ENCODE measurements at places on chromosomes 5 and 9.

GRCh38 chr5:178394074-178394473, 161.5 kb upstream of the PHYKPL start:
- DNase-seq, result no peak

- DNase-seq, result peak; percentile 26
Observed at GRCh38 chr5:4058899-4059298, 463.3 kb downstream of the IRX1 start.

- no peak for DNase-seq
Observed at GRCh38 chr5:157167214-157167621, 1.2 kb upstream of the GARIN3 start.

- no peak for DNase-seq
Observed at GRCh38 chr9:116331241-116331640, 177.7 kb downstream of the PAPPA start.

DNA sequence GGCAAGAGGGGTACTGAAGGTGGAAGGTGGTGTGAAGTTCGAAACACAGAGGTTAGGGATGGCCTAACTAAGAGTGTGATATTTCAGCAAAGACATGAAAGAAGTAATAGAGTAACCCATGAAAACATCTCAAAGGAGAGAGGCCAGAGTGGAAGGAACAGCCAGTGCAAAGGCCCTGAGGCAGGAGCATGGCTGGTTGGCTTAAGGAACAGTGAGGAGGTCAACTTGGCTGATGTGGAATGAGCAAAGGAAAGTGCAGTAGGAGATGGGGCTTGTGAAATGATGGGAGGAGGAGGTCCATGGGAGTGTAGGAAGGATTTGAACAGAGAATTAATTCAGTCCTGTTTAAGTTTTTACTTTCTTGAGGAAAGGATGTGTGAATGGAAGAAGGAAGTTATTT, 178.3 kb upstream of the ZNF608 start:
- DNase-seq, result no peak

DNA sequence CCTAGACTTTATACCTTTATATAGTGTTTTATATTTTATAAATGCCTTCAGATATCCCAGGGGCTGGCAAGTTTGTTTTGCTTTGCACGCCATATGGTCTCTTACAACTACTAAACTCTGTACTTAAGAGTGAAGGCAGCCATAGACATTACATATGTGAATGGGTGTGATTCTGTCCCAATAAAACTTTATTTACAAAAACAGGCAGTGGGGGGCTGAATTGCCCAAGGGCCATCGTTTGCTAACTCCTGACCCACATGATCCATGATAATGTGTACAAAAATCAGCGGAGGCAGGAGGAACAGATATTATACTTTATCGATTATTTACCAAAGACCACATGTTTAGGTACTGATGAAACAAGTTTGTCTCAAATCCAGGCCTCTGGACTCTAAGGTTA, 35.8 kb upstream of the ISCA1 start:
- no peak for DNase-seq

- no peak for DNase-seq
Observed at GRCh38 chr5:115555084-115555633, 10.6 kb upstream of the FEM1C start.

DNA sequence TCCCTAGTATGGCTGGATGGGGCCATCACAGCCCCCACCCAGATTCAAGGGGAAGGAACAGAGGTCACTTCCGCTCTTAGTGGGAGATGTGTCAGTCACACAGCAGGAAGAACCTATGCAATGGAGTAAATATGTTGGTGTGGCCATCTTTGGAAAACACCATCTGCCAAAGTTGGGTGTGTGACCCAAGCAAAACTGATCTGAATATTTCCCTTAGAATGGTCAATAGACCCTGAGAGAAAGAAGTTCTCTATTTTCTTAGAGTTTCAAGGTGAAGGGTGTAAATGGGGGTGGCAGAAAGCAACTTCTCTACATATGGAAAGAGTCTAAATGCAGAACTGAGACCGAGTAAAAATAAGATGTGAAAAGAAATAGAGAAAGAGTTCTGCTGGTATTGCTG, 212.7 kb downstream of the ESM1 start:
- DNase-seq, result no peak

DNA sequence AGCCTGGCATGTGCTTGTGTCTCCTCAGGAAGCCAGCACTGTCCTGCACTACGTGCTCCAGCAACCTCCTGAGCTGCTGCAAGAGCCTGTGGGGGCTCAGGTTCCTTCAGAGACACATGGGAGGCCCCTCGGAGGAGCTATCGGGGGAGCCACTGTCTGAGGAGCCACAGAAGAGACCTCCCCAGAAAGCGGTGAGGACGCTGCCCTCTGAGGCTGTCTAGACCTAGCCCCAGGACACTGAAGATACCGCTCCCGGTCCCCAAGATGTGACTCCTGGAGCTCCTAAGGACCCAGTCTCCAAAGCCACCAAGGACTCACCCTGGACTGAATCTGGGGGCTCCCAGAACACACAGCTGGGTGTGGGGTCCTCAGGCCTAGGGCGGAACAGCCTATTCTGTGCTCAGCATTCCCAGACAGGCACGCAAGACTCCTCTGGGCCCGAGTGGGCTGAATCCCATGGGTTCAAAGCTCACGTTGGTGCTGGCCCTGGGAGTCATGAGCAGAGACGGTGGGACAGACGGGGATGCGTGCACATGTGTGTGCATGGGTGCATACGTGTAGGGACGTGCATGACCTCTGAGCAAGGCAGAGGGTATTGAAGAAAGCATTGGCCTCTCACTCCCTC, 50.0 kb downstream of the HRH2 start:
- DNase-seq, result no peak

DNA sequence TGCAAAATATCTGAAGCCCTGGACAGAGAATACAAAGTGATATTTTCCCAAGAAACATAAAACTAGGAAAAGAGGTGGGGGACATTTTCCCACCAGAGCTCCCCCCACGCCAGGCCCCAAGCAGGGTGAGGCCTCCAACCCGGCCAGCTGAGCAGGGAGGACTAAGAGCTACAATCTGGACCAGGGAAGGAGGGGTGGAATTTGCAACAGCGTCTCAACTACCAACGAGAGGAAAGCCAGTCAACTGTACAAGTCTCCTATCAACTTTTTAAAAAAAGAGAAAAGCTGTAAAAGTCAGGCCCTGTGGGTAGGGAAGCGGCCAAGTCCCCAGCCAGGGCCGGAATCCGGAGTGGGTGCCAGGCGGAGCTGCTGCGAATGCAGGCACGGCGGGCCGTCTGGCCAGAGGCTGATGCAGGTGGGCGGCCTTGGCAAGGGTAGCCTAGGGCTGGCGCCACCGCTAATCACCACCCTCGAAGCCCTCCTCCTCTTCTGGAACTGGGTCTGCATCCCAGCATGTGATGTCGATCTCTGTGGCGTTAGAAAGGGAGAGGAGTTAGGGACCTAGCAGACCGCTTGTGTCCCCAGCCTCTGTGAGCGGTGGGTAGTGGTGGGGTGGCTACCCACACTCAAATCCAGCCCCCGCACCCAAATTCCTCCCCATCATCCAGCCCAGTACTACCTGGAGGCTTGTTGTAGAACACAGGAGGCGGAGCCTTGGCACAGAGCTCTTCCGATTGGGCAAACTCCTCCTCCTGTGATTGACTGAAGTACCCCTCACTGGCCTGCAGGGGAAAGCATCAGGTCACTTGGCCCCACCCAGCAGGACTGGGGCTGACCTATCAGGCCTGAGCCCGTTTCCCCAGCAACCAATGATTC, 10.6 kb downstream of the PRR7 start:
- peak; percentile 95 for DNase-seq

GRCh38 chr9:92600462-92601261, 64.9 kb upstream of the ECM2 start:
- DNase-seq, result no peak

DNA sequence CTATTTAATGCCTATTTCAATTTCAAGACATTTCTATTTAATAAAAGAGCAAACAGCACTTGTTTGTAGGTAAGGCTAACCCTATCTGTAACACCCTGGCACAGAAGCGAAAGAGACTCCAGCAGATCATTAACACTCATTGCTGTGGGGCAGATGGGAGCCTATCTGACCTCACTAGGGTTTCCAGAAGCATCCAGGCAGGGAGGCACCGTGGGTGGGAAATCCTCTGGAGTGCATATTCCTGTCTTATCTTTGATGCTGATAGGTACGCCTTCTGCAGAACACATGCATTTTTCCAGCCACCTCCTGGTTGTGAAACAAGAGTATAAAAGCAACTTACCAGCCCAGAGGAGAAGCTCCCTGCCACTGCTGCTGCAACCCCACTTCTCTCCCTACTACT, 233.7 kb downstream of the GLIS3 start:
- DNase-seq, result no peak

GRCh38 chr5:39816156-39816845, 391.5 kb upstream of the DAB2 start:
- DNase-seq, result no peak

GRCh38 chr9:90556897-90557675, 85.5 kb downstream of the DIRAS2 start:
- no peak for DNase-seq

All from HT-29 (cell line).